ENCODE measurements at places on chromosomes 16 and 17.
A peak's percentile ranks its signal among the peaks of the same experiment; 100 is the strongest.

- no peak for DNase-seq
Measured at GRCh38 chr16:66619534-66620428, 15.3 kb downstream of the CMTM3 start.

DNA sequence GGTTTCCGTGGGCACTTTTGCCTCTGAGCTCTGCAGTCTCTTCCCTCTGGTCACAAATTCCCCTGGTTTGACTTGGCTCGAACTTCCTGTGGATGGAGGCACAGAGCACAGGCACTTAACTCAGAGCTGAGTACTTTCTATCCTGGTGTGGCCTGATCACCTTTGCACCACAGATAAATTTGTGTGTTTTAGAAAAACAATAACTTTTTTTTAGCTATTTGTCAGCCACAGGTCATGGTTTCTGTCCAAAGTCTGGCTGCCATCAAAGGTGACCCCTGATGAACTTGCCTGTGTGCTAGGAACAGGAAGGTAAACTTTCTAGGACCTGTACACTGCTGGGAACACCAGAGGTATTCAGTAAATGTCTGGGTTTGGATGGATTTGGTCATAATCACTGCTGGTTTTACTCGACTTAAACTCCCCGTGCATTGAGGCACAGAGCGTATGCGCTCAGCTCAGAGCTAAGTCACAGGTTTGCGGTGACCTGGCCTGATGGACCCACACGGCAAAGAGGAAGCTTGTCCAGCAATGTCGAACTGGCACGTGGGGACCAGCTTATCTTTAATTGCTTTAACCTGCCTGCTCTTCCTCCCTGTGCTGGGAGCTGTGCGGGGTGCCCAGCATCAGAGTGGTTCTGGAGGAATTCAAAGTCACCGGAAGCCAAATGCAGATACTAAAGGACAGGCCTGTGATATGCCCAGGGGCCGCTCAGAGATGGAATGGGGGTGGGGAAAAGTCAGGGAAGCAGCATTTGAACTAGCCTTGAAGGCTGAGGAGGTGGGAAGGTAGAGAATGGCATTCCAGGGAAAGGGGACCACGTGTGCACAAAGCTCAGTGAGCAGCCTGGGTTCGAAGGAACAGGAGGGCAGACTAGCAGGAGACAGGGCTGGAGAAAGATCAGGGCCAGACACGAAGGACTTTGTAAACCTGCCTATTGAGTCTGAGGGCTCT lies 12.9 kb downstream of the SLC13A5 start:
- DNase-seq: no peak

GRCh38 chr17:36824678-36825101 lies 112.6 kb upstream of the LHX1 start:
- DNase-seq: no peak

DNA sequence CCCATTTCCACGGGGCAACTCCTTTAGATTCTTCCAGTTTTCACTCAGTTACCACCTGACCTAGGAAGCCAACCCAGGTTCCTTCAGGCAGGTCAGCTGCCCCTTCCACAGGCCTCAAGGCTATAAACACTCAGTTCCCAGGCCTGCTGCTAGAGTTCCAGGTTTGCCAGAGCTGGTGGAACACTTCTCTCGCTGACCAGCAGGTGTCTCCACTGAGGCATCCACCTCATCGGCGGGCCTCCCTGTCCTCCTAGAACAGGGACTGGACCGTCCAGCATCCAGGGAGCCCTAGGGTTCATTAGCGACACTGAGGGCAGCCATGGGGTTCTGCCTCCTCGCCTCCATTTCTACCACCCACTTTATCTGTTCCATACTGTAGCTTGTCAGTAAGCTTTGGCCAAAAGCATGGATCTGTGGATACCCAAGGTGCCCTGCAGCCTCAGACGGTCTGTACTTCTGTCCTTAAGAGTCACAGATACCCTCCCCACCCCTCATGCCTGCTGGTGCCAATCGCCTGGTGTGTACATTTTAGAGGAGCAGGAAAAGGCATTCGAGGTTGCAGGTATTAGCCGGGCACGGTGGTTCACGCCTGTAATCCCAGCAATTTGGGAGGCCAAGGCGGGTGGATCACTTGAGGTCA lies 29.0 kb downstream of the PIMREG start:
- DNase-seq: peak; percentile 89

All from WTC11 (cell line).